ENCODE measurements at places on chromosomes 12 and 14. TPM values are rescaled to one million over a fixed set of nuclear protein-coding genes. Genes with fewer than 3 reads are reported as not detected.

Gene FOXJ2
- total RNA-seq: 10.9 TPM

Gene ABHD4
- 8.0 TPM for total RNA-seq

Gene ACSM4
- not detected for total RNA-seq

Gene MAP3K9
- total RNA-seq: 0.13 TPM

Gene PTHLH
- total RNA-seq: 2.5 TPM

Gene KRT83
- total RNA-seq: not detected

Gene KRT3
- total RNA-seq: not detected

Gene OR4K17
- not detected for total RNA-seq

Gene PLEK2
- 0.22 TPM for total RNA-seq

Gene SERPINA9
- not detected for total RNA-seq

Gene ETFBKMT
- 3.9 TPM for total RNA-seq

Gene LRRC9
- 0.27 TPM for total RNA-seq

Gene MUCL1
- not detected for total RNA-seq

All from muscle of leg (tissue), 16 donors.